ENCODE measurements at places on chromosomes 11 and 22. TPM values are rescaled to one million over a fixed set of nuclear protein-coding genes. Genes with fewer than 3 reads are reported as not detected.
A peak's percentile ranks its signal among the peaks of the same experiment; 100 is the strongest.

The WNT11 gene
- 11.4 TPM for total RNA-seq

The RTN4RL2 gene
- total RNA-seq: 3.6 TPM

The RAG1 gene
- not detected for total RNA-seq

The MYRF gene
- 0.23 TPM for total RNA-seq

The ZC3H12C gene
- 13.7 TPM for total RNA-seq

The IL18 gene
- total RNA-seq: 300 TPM

The OR51I1 gene
- total RNA-seq: not detected

The DLG2 gene
- 68.3 TPM for total RNA-seq

The MYEOV gene
- 32.9 TPM for total RNA-seq

- DNase-seq: no peak
Observed at GRCh38 chr22:45817745-45818423, 146.2 kb downstream of the ATXN10 start.

GRCh38 chr11:118635237-118635591, 27.8 kb downstream of the PHLDB1 start:
- no peak for DNase-seq

GRCh38 chr22:42296381-42296853, 26.0 kb upstream of the TCF20 start:
- DNase-seq: no peak

DNA sequence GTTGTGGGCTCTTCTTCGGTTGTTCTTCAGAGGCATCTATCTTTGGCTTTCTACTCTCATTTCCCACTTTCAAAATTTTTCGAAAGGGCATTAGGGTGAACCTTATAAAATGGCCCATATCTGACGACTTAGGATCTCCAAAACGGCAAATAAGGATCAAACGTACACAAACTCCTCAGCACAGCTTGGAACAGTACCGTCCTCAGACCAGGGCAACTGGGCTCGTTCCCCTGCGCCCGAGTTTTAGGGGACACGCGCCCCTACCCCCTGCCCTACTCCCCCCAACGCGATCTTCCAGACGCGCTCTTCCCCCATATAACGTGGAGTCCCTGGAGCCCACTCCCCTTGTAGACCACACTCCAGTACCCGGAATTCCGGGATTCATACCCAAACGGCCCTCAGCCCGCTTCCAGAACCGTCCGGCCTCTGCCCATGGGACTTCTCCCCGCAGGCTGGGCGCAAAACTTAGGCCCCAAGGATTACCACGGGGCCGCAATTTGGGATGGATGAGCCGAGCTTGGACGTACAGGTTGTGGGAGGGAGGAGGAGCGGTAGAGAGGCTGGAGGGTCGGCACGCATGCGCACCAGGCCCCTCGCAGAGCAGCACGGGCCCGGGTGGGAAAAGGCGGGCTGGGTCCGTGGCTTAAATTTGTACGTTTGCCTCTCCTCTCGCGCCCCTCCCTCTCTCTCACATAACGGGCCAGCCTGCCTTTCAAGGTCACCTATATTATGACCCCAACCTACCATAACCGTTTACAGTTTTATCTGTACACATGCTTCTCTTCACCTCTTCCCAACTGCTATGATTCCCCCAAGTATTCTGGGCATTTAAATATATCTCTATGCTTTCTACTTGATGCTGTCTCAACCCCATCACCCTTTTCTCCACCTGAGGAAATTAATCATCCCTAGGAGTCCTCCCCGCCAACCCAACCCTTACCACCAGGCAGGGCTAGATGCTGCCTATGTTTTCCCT, 3.4 kb downstream of the CCDC89 start:
- DNase-seq: no peak

DNA sequence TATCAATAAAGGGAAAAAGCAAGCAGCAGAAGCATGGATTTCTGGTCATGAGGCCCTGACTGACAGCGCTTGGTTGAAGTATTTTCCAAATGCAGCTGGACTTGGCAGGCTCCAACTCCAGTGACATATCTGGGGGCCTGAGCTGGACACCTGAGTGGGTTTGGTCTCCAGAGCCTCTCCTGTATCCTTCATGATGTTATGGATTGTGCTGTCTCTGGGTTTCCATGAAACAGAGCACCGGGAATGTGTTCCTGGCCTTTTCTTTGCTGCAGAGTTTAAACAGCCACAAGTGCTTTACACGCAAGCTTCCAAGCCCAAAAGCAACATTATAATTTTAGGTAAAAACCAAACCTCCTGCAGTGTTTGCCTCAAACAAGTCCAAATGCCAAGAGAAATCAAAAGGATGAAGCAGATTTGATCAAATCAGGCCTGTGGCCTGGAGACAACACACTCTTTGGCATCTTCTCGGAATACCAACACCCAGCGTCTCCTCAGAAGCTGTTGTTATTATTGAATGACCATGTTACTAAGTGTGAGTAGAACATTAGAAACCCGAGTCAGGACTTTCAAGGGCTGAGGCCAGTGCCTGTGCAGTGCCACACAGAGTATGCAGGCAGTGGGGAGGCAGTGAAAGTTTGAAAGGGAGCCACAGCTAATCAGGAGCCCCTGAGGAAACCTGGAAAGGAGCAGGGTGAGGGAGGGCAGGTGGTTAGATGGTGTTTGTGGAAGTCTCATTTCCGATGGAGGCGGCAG, 42.0 kb downstream of the ME3 start:
- DNase-seq: no peak

DNA sequence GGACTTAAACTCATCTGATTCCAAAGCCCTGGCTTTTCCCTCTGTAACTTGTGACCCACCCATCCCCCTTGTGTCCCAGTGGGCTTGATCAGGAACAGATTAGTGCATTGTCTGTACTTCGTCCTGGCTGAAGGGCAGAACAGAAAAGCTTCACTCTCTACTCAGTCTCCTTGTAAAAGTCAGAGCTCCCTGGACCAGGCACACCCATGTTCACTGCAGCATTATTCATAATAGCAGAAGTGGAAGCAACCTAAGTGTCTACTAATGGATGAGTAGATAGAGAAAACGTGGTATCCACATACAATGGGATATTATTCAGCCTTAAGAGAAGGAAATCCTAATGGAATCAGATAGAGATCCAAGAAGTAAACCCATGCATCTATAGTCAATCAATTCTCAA, 20.7 kb downstream of the DRD2 start:
- DNase-seq: no peak

DNA sequence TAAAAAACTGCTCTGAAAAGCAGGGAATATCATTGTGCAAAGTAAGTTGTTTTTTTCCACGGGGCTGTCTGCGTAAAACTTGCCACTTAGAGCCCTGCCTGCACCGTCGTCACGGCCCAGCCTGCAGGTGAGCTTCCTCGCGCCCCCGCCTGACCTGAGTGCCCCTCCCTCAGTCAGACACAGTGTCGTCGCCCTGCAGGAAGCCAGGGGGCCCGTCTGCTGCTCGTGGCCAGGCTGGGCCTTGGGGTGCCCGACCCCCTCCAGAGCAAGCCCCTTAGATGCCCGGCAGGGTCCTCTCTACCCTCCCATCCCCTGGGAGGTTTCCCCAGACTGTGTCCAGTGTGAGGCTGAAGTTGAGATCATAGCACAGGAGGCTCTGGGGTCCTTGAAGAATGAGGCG, 31.6 kb downstream of the SBF1 start:
- no peak for DNase-seq

GRCh38 chr11:69343401-69344321, 49.7 kb downstream of the MYEOV start:
- peak; percentile 69 for DNase-seq

DNA sequence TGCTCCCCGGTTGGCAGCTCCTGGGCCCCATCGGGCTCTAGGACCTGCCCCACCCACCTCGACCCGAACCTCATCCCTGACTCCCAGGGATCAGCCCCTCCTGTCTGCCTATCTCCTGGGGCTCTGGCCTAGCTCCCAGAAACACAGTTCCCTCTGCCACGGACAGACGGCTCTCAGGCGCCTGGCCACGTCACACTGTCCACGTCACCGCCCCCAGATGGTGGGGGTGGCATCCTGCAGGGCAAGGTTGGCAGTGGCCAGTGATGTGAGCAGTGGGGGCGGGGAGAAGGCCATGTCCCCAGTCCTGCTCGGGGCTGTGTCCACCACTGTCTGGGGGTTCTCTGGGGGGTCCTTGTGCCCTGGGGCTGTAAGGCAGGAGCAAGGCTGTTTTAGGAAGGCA, 29.2 kb downstream of the SYT7 start:
- no peak for DNase-seq

GRCh38 chr11:104583857-104584256, 314.4 kb downstream of the CASP12 start:
- no peak for DNase-seq

DNA sequence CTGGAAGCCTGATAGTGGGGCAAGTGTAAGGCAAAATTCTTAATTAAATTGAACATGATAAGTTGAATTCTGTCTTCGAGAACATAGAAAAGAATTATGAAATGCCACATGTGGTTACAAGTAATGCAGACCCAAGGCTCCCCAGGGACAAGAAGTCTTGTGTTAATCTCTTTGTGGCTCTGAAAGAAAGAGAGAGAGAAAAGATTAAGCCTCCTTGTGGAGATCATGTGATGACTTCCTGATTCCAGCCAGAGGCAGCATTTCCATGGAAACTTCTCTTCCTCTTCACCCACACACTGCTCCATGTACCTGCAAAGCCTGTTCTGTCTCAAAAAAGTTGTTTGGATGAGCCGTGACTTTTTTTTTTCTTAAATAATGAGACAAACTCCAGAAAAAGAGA, 1.9 kb upstream of the TYR start:
- DNase-seq: no peak

- DNase-seq: no peak
Observed at GRCh38 chr22:26169315-26170111, at the start of gene SEZ6L. TSS of gene SEZ6L (plus strand) at chr22:26169462. CDS start at chr22:26169670, 208 bp downstream.

GRCh38 chr11:85652786-85653447, 5.2 kb downstream of the TMEM126A start:
- DNase-seq: no peak

GRCh38 chr22:26295563-26296126, 126.4 kb downstream of the SEZ6L start:
- DNase-seq: no peak

GRCh38 chr11:29124470-29124869, 892.4 kb downstream of the KCNA4 start:
- no peak for DNase-seq

DNA sequence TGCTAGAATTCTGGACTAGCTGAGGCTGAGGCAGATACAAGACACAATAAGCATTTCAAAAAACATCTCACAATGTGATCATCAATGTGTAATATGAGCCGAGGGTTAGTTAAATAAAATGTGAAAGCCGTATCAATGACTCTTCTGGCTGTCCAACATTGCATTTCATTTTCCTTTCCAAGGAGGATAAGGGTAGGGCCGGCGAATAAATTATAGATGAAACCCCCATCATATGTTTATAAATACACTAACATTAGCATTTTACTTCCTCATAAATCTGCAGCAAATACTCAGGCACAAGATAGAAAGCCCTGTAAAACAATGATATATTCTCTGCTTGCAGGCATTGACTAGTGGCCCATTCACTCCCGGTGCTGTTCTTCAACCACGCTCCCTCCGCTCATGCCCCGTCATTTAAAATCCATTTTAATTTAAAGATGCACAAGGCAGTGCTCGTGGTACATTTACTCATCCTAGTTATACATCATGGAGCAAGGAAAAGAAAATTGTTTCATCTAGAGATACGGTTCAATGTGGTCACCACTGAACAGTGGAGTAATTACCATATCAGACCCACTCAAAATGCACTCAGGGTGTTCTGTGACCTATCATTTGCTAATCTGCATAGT, 59.9 kb upstream of the RCN1 start:
- no peak for DNase-seq
